ENCODE measurements at places on chromosomes 3 and 15.

DNA sequence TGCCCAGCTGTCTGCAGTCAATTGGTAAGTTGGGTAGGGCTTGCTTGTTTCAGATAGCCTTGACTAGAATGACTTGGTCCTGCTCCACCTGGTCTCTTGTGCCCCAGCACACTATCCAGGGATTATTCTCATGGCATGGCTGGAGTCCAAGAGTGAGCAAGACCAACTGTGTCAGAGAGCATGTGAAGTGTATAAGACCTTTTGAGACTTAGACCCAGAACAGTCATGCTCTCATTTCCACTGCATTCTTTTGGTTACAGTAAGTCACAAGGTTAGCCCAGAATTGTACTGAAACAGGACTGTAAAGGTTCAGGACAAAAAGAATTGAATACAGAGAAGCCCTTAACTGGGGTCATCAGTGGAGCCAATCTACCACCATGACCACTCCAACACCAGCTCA lies 650.8 kb upstream of the ADAMTS9 start:
- DNase-seq = no peak

DNA sequence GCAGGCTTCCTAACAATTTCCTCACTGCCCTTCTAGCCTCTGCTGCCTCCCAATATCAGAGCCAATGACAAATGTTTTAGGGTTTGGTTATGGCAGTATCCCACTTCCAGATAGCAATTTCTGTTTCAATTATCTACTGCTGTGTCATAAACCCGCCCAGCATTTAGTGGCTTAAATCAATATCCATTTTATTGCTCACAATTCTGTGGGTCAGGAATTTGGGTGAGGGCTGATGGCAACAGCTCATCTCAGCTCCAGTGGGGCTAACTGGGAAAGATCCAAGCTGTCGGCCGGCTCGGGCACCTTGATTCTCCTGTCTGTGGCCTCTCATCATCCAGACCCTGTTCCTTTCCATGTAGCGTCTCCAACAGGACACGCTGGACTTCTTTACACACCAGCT lies 85.3 kb upstream of the GOLGA8J start:
- DNase-seq = no peak

- DNase-seq = no peak
Measured at GRCh38 chr3:43629257-43629656, 7.4 kb upstream of the ANO10 start.

DNA sequence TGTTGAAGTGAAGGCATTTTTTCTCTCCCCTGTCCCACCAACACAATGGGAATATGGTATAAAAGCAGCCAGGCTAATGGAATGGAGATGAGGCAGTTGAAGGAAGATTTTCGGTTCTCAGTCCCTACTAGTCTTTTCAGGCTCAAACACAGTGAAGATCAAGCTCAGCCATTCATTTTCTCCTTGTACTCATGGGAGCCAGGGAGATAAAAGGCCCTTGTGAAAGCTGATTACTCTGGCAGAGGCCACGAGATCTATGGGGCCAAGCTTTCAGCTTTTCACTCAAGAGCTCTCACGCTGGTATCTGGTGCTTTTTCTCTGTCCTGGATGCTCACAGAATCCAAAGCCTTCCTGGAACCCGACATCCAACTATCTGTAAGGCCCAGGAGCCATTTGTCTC lies 14.5 kb upstream of the FAN1 start:
- DNase-seq = no peak

DNA sequence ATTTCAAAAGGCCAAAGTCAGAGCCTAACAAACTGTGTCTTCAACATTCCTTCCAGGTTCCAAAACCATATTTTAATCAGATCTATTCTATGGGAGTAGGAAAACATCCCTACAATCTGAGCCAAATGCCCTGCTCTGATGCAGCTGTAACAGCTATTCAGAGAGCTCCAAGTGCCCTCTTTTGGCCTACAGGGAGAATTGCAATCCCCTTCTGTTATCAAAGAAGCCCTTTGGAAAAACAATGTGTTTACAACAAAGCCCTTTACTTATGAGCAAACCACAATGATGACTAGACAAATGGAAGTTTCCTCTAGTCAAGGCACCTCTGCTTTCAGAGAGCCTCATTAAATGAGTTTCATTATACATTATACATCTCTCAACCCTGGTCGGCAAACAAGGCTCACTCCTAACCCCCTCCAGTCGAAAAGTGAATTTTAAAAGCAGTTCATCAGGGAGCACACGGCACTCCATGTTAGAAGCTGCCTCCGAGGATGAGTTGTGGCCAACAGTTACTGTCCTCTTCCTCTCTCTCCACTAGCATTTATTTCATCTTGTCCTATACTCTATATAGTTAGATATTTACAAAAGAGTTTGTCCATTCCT lies 42.6 kb upstream of the TMCO5A start:
- DNase-seq = no peak

DNA sequence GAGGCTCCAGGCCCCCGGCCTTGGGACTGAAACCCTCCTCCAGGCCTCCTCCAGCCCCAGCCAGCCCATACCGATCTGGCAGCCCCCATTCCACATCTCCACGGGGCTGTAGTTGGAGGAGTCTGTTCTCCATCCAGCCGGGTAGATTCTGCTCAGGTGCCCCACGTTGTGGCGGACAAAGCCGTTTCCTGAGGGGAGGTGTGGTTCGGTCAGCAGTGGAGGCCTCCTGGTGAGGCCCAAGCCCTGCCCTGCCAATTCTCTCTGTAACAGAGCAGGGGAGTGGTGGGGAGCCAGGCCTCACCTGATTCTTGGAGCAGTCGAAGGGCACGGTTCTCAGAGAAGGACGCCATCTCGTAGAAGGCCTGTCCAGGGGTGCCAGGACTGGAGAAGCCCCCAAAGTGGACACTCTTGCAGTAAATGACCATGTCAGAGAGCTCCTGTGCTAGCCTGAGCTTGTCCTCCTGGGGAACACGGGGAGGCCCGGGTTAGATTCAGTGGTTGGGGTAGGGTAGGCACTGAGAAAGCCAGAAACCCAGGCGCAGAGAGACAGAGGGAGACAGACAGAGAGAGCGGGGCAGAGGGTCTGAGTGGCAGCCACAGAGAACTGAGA lies 18.5 kb downstream of the VILL start:
- DNase-seq = no peak

DNA sequence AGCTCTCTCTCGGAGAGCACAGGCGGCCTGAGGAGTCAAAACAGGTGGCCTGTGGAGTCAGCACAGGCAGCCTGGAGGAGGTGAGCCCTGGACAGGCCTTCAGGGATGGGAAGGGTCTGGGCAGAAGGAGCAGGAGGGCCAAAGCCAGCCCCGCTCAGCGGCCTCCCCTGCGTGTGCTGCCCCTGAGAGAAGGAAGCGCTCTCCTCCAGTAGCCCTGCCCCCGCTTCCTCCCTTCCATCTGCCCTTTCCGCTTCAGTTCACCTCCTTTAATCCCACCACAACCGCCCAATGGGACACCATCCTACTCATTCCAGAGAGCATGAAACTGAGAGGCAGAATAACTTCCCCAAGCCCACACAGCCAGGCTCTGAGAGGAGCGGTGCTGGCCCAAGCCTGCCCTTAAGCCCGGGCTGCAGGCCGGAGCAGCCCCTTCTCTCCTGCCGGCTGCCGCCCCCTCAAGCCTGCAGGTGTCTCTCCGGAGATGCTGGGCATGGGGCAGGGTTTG lies 3.2 kb upstream of the NR2E3 start:
- no peak for DNase-seq

GRCh38 chr3:22292681-22293080 lies 541.7 kb upstream of the ZNF385D start:
- no peak for DNase-seq

DNA sequence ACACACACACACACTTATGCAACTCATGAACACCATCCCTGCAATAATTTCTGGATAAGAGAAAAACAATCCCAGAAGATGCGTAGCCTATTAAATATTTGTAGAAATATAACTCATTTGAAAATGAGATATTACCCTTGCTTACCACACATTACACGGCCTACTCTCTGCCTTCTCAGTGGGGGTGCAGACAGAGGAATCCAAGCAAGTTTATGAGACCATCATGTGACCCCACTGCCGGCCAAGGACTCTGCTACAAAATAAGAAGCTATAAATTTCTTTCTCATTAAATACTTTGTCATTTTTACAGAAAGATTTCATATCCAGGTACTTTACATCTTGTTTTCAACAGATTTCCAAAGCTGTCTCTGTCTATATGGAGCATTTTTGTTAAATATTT lies 286.3 kb downstream of the ZNF385D start:
- no peak for DNase-seq

DNA sequence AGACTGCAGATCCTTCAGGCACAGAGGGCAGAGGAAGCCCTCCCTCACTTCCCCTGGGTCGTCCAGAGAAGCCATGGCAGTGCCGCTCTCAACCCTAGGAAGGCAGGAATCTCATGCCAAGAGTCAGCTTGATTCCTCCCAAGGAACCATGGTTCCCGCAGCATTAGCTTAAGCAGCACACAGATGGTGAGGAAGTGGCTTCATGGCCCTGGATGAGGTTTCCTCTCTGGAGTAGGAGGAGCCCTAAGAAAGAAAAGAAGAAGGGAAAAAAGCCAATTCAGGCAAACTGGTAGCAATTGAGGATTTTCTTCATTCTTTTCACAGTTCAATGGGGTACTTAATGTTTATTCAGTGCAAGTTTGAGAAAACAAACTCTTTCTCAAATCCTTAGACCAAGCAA lies 2.9 kb downstream of the RBSN start:
- DNase-seq = no peak

DNA sequence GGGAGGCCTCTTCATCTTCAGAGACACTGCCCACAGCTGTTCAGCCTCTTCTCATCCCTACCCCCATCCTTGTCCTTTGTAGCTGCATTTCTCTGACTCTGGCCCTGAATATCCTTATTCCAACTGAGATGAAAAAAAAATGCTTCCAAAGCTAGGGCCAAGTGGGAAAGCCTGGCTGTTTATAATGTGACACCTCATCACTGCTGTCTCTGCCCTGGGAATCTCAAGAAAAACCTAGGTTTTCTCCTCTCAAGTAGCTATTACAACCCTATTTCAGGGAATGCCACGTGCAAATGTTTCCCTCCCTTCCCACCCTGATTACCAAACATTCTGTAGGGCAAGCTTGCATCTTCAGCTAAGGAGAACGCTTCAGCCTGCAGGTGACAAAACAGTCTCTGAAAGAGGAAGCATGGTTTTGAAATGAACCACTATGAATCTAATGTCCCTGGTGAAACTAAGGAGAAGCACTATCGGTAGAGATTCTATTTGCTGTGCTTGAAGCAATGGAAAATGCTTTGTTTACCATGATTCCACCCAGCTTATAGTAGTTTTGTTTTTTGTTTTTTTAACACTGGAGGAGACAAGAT lies 65.4 kb downstream of the USF3 start:
- no peak for DNase-seq

DNA sequence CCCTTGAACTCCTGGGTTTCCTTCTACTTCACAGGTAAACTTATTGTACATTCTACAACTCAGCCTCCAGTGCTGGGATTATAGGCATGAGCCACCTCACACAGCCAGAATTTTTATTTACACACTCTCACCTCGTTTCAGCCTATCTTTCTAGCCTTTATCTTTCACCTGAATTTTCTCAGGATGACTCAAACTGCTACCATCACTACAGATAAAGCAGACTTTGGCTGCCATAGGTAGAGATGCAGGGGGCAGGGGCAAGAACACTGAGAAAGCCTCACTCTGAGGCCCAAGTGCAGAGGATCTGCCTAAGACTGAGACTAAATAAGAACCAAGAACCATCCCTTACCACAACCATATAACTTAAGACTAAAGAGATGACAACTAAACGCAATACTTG lies 59.0 kb downstream of the ETFA start:
- DNase-seq = no peak

DNA sequence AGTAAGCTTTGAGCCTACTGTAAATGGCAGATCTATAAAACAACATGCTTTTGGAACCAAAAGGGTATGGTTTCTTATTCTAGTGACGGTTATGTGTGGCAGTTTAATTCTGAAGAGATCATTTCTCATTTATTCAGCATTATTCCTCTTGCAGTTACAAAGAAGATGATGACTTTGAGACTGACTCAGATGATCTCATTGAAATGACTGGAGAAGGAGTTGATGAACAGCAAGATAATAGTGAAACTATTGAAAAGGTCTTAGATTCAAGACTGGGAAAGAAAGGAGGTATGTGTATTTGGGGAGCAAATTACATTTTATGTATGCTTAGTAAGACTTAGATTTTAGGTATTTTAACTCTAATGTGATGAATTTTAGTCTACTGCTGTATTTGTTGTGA lies 41.5 kb downstream of the CHD2 start:
- DNase-seq = no peak
